Activated naive CD8-positive, alpha-beta T cell treated with anti-CD3 and anti-CD28 coated beads for 36 hours (primary cell): ENCODE measurements at places on chromosomes 16 and 17.

DNA sequence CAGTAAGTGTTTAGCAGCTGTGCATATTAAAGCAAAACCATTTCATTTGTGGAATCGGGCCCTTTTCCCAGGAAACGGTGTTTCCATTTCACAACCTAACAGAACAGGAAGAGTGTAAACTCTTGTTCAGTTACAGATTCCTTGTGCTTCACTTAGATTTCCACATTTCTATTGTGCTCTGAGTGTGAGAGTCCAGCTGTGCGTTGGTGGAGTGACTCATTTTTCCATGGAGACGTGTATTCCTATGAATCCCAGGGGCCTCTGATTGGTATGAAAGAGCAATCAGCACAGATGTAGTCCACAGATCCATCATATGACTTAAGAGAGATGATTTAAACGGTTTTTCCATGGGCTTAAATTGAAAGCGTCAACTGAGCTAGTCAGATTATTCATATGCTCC, 13.3 kb upstream of the CAVIN1 start:
- DNase-seq, result no peak

DNA sequence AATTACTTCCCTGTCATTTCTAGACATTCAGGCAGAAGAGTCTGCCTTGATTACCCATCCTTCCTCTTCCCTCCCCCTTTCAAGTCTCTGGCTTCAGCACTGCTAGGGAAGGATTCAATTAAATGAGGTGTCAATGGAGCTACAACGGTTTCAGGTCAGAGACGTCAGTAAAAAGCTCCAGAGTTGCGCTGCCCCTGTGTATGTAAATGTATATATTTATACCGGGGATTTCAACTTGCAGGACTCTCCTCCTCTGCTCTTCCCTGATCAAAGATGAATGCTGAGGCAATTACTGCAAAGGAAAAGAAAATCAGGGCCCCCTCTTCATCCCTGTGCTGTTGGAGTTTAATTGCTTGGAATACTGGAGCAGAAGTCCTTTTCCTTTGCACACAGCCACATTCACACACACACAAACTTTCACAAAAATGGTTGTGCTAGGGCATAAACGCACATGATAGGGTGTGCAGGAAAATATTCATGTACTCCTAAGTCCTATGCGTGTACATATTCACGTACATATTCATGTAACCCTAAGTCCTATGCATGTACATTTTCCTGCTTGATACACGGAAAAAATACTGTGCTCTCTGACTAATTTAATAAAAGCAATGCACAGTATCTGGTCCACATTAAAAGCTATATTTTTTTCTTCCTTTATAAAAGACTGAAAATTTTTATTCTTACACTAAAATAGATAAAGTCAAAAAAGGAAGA, 129.7 kb upstream of the PMFBP1 start:
- no peak for DNase-seq

DNA sequence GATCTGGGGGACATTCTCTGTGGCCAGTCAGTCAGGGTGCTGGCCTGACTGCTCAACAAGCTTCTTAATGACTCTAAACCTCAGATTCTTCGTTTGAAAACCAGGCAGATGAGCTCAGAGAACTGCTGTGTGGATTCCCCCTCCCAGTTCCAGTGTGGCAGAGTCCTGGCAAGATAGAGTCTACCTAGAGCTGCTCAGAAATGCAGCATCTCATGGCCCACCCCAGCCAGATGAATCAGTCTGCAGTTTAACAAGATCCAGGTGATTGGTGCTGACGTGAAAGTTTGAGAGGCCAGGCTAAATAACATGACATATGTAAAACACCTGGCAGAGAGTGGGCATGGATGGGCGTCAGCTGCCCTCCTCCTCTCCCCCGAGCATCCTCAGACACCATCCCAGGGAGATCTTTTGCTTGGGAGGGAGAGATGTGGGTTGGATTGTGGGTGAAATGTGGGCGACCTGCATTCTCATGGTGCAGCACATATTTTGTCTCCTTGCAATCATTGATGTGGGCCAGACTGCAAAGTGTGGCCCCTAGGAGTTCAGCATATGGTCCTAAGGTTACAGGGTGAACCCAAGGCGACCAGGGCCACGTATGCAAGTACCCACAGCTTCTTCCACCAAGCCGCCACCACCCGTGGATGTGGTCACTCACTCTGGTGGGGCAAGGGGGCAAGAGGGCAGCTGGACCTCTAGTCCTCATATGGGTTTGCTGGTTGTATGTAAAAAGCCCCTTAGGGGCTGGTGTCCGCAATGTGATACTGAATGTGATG, 19.5 kb downstream of the SOCS3 start:
- DNase-seq, result no peak

- no peak for DNase-seq
These were observed 32.9 kb downstream of the SMYD4 start for GRCh38 chr17:1796800-1797199.

- DNase-seq, result no peak
These were observed 67.2 kb downstream of the PARN start for GRCh38 chr16:14562691-14563491.

DNA sequence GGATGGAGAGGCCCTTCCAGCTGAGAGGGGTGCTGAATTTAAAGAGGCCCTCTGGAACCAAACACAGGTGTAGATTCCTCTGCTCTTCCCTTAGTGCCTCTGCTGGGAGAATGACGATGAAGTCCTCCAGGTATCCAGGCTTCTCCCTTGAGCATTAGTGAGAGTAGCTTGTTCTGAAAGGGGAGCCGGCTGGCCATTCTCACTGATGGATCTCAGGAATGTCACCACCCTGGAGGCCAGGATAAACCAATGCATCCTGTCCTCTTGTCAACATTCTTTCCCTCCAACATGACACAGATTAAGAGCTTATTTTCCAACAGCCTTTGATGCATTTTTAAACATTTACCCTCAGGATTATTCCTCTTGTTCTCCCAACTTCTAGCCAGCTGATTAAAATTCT, 325.5 kb downstream of the CA10 start:
- DNase-seq, result no peak

DNA sequence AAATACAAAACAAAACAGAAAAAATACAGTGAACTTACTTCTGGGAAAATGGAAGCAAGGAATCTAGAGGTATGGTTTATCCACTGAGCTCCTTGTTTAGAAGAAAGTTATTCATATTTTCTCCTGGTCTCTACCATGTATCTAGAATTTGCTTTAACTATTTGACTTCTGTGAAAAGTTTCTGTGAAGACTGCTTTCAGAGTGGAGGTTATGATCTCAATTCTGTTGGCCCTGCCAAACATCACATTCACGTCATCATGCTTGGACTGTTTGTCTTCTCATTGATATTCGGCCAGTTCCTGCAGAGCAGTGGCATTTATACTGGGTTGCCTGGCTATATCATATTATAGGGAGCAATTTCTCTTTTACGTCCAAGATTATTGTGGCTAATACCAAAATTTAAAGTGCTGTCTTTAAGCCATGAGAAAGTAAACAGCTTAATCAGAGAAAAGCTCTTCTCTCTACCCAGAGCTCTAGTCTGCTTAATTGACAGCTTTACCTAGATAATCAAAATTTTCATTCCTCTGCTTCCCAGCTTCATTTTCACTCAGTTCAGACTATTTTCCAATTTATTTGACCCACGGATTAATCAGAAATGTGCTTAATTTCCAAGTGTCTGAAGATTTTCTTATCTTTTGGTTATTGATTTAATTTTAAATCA, at the start of gene ABCA8:
ABCA8 (minus strand) TSS at position 212 of the 661 bp plus-strand sequence. CDS start 13,358 bp downstream, outside the sequence.
- DNase-seq, result no peak

GRCh38 chr16:80029761-80030481, 429.4 kb upstream of the MAF start:
- DNase-seq, result no peak

GRCh38 chr17:2138318-2138717, 83.4 kb downstream of the HIC1 start:
- DNase-seq, result peak; percentile 9

DNA sequence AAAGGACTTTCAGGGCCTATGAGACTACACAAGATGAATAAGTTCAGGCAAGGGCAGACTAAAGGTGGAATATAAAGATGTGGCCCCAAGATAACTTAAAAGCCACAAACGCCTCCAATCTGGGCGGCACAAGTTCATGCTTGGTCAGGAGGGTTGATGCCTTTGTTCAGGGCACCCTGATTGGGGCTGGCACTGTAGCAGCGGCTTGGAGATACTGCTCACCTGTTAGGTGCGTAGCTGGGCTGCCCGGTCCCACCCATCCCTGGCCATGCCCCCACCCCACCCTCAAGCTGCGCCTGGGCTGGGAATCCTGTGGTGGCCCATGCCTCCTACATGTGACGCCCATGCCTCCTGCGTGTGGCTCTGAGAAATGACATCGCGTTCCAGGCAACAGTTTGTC, 12.5 kb upstream of the SLC13A2 start:
- DNase-seq, result no peak

DNA sequence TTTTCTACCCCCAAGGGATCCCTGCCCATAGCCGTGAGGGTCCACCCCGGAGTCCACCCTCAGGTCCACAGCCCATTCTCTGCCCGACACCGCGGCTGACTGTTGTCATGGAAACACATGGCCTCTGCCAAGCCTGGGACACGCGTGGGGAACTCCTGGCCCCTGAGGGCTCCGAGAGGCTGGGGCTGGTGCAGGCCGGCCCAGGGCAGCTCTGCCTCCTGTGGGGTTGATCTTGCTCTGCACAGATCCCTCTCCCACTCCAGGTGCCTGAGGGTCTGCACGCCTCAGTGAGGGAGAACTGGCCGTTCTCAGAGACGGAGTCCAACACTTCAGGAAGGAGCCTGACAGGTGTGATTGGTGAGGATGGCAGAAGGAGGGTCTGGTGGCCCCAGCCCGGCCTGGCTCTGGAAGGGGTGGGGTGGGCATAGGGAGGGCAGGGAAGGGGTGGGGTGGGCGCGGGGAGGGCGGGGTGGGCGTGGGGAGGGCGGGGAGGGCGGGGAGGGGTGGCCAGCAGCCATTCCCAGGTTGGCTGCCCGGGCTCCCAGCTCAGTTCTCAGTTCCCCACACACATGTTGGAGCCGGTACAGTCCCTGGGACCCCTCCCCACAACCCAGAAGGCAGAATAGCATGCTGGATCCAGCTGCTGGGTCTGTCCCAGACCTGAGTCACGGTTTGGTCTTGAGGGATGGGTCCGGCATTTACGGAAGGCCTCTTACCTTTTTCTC, 6.4 kb downstream of the MRPL28 start:
- DNase-seq, result no peak

GRCh38 chr17:48175692-48176470, 68.3 kb downstream of the SNX11 start:
- no peak for DNase-seq

- DNase-seq, result no peak
These were observed 6.3 kb downstream of the SRCIN1 start for GRCh38 chr17:38599398-38599856.

GRCh38 chr17:74720506-74720905, 7.8 kb upstream of the CD300LF start:
- no peak for DNase-seq

DNA sequence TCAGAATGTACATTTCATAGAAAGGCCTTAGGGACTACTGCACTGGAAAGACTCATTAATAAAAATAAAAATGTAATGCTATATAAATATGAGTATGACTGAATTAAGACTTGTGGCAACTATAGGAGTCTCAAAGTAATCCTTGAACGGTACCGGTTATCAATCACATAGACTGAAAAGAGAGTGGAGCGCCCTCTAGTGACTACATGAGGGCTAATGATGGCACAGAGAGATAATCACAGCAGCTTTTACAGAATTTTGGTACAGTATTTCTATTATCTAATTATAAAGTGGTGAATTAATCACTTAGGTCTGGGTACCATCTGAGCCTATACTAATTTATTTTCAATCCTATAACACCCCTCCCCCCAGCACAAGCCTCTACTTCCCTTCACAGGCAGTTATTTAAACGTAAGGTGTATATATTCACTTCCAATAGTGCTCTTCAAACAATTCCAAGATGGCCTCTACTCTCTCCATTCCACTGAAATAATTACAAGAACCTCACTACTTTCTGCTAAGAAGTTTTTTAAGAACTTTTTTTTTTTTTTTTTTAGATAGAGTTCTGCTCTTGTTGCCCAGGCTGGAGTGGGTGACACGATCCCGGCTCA, 40.7 kb upstream of the ANKFY1 start:
- peak; percentile 23 for DNase-seq

GRCh38 chr17:78144736-78145641, 1.2 kb upstream of the C17orf99 start:
- DNase-seq, result no peak

DNA sequence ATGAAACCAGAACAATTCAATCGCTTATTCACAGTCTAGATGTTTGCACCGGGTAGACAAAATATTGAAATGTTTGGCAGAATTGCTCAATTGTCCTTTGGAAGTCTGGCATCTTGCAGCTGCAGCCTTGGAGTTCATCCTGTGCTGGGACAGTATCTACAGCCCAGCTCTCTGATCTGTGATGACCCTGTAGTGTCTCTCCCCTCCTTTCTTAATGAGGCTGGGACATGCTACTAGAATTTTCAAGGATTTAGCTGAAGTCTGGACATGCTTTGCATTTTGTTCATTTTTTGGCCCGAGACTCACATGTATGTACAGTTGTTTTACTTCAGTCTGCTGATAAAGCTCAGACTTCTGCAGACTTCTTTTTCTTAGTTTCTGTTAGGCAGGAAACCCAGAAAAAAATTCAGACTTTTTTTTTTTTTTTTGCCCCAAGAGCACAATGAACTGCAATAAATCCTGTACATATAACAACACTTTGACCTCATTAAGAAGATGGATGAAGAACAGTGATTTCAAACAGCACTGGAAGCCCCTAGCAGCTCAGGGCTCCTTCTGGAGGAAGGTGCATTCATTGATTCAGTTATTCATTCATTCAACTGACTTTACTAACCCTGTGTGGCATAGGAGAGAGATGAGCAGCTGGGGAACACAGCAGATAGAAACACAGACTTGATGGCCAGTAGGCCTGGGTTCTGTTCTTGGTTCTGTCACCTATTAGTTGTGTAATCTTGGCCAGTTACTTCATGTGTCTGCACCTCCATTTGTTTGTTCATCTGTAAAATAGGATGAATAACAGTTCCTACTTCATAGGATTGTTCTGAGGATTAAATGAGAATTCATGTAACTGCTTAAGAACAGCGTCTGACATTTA, 210.0 kb downstream of the MAP2K4 start:
- DNase-seq, result no peak
